ENCODE measurements at places on chromosomes 5 and 9. TPM values are rescaled to one million over a fixed set of nuclear protein-coding genes. Genes with fewer than 3 reads are reported as not detected.

DNAJC18 gene
- 13.7 TPM for total RNA-seq

DNA sequence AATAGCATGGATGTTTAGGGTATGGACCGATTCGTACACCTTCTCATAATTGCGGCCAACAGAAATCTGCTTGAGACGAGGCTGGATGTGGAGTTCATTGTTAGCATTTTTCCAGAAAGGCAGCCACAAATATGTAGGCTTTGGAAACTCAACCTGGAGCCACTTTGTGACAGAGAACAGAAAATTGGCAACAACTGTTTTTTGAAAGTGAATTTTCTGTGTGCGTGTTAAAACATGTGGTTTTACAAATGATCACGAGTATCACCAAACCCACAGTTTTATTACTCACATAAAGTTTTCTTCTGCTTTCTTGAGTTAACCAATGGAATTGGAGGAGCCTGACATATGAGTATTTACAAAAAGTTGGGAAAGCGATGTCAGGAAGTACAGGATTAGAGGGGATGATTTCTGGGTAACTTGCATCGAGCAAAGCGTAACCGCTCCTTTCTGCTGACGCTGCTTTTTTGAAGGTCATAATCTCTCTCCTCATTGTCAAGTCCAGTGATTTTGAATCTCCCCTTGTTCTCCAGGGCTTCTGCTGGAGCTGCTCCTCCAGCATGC is 138.5 kb upstream of the TAF11L2 start:
- H3K36me3 ChIP-seq: no peaks in the 10 kb centered on the region
- no peaks in the 10 kb centered on the region for H3K27me3 ChIP-seq
- peaks cover 6% of the 10 kb centered on the region for H3K4me1 ChIP-seq
- H3K4me3 ChIP-seq: no peak overlapping the region
- H3K27ac ChIP-seq: no peak overlapping the region
- no peak for DNase-seq

DNA sequence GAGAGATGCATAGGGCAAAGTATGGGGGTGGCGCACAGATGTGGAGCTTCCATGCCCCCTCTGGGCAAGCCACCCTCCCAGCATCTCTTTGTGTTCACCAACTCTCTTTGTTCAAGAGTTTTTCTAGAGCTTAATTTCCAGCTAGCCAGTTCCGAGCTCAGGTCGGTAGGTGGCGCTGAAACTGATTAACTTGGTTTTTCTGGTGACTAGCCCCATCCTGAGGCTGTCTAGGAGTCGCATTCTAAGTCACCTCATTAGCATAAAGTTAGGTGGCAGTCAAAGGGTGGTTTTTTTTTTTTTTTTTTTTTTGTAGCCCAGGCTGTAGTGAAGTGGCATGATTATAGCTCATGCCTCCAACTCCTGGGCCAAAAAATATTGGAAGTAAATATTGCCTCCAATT is 476.4 kb downstream of the KDM4C start:
- H3K4me3 ChIP-seq: no peak overlapping the region
- DNase-seq: peak; percentile 68
- H3K27ac ChIP-seq: no peak overlapping the region
- H3K4me1 ChIP-seq: peaks cover 6% of the 10 kb centered on the region

HRCT1 gene
- not detected for total RNA-seq

- no peak overlapping the region for H3K4me3 ChIP-seq
- no peak overlapping the region for H3K27ac ChIP-seq
- no peak for DNase-seq
- no peaks in the 10 kb centered on the region for H3K4me1 ChIP-seq
Observed at GRCh38 chr9:2303056-2303455, 287.9 kb downstream of the SMARCA2 start.

DNA sequence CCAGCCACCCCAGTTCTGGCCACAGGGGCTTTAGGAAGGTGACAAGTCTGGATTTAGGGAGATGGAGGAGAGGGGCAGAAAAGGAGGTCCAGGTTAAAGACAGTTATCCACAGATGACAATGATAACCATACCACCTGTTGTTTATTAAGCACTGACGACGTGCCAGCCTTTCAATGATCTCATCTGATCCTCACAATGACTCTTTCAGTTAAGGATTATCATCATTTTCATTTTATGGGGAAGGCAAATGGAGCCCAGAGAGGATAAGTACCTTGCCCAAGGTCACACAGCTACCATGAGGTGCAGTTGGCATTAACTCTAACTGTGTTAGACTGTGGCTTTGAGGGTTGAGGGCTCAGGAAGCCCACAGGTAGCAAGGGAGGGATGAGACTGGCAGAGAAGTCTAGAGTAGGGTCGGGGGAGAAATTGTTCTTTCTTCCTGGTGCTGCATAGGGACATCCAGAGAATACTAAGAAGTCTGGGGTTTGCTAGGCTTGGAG is 21.5 kb upstream of the JADE2 start:
- no peak overlapping the region for H3K27ac ChIP-seq
- DNase-seq: no peak
- no peaks in the 10 kb centered on the region for H3K4me1 ChIP-seq
- H3K36me3 ChIP-seq: no peaks in the 10 kb centered on the region
- H3K27me3 ChIP-seq: no peaks in the 10 kb centered on the region
- no peak overlapping the region for H3K4me3 ChIP-seq

GRCh38 chr9:121844098-121844497 is 192.7 kb downstream of the DAB2IP start:
- no peak overlapping the region for H3K4me3 ChIP-seq
- H3K4me1 ChIP-seq: no peaks in the 10 kb centered on the region
- no peaks in the 10 kb centered on the region for H3K36me3 ChIP-seq

- no peak overlapping the region for H3K27ac ChIP-seq
- no peaks in the 10 kb centered on the region for H3K27me3 ChIP-seq
- H3K36me3 ChIP-seq: no peaks in the 10 kb centered on the region
- DNase-seq: no peak
- no peak overlapping the region for H3K4me3 ChIP-seq
- no peaks in the 10 kb centered on the region for H3K4me1 ChIP-seq
Observed at GRCh38 chr5:142175461-142176142, 67.0 kb downstream of the NDFIP1 start.

GRCh38 chr5:139407517-139407916 is 3.6 kb upstream of the SPATA24 start:
- H3K27me3 ChIP-seq: no peaks in the 10 kb centered on the region
- no peaks in the 10 kb centered on the region for H3K36me3 ChIP-seq
- DNase-seq: no peak
- peaks cover 6% of the 10 kb centered on the region for H3K4me1 ChIP-seq

- no peak for DNase-seq
- no peaks in the 10 kb centered on the region for H3K36me3 ChIP-seq
- H3K4me3 ChIP-seq: no peak overlapping the region
- H3K4me1 ChIP-seq: no peaks in the 10 kb centered on the region
Observed at GRCh38 chr9:108803428-108804065, 52.2 kb downstream of the ACTL7B start.

DNA sequence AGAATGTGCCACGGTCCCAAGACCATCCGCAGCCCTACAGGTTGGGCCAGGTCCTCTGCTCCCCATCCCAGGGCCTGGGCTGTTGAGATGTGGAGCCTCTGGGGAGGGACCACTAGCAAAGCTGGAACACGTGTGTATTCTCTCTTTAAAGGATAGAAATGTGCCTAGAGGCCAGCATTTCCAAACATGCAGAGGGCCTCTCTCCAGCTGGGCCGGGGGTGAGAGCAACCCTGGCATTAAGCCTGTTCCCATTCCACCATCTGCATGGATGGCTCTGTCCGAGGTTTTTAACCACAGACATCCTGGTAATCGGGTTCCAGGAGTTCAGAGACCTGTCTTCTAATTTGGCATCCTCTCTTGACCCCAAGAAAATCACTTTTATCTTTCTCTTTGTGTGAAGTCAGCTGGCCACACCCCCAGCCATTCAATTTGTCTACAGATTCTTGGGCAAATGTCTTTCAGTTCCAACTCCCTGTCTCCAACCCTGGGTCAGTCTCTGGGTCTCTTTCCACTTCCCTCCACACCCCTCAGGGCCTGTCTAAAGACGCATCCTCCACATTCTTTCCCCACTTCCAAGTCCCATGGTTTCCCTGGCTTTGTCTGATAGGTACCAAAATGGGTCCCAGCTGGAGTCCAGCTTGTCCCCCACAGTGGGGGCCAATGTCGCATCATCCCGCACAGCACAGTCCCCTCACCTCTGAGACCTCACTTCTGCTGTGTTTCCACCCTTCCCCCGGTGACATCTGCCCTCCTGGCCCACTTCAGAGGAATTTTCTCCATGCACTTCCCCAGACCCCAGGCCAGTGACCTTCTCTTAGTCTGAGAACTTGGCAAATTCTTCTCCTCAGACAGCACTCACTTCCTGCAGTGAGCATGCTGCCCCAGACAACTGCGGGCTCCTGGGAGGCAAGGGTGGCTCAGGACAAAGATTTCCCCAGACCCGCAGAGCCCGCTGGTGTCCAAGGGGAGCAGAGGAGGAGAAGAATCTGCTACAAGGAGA is 56.8 kb downstream of the PTPDC1 start:
- H3K4me3 ChIP-seq: no peak overlapping the region
- no peaks in the 10 kb centered on the region for H3K27me3 ChIP-seq
- H3K27ac ChIP-seq: no peak overlapping the region
- H3K36me3 ChIP-seq: no peaks in the 10 kb centered on the region
- no peak for DNase-seq

RFK gene
- 18.7 TPM for total RNA-seq

GRCh38 chr9:37390759-37391158 is 31.7 kb upstream of the GRHPR start:
- no peaks in the 10 kb centered on the region for H3K36me3 ChIP-seq
- no peak overlapping the region for H3K4me3 ChIP-seq
- no peak overlapping the region for H3K27ac ChIP-seq
- peak; percentile 68 for DNase-seq

GRCh38 chr9:129875181-129875611 is 39.9 kb downstream of the USP20 start:
- H3K4me3 ChIP-seq: no peak overlapping the region
- no peak for DNase-seq
- no peak overlapping the region for H3K27ac ChIP-seq
- H3K4me1 ChIP-seq: no peaks in the 10 kb centered on the region
- H3K27me3 ChIP-seq: no peaks in the 10 kb centered on the region
- H3K36me3 ChIP-seq: no peaks in the 10 kb centered on the region

GRCh38 chr5:14741131-14741530 is 76.6 kb downstream of the OTULIN start:
- no peak overlapping the region for H3K4me3 ChIP-seq
- H3K27ac ChIP-seq: no peak overlapping the region
- H3K4me1 ChIP-seq: peaks cover 34% of the 10 kb centered on the region
- H3K27me3 ChIP-seq: no peaks in the 10 kb centered on the region

- no peak overlapping the region for H3K27ac ChIP-seq
- H3K36me3 ChIP-seq: no peaks in the 10 kb centered on the region
- DNase-seq: peak; percentile 84
Observed at GRCh38 chr5:73298772-73299630, 126.0 kb downstream of the TMEM174 start.

GRCh38 chr5:51632793-51633192 is 249.5 kb downstream of the ISL1 start:
- peaks cover 11% of the 10 kb centered on the region for H3K4me1 ChIP-seq
- DNase-seq: no peak
- no peaks in the 10 kb centered on the region for H3K27me3 ChIP-seq
- H3K27ac ChIP-seq: no peak overlapping the region

DNA sequence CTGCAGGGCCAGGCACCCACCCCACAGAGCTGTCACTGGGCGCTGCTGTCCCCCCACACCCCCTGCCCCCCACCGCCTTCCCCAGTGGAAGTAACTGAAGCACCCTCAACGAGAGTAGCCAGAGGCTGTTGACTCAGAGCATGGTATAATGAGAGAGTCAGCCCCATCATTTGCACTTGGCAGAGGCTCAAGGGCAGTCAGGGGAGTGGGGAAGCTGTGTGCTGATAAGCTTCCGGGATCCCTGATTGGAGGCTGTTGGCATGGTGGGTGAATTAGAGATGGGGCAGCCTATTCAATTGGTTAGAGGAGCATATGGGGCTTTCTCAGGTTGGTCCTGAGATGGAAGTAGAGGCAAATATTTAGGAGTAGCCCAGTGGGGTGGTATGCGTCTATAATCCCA is 77.1 kb upstream of the GOLM1 start:
- no peak overlapping the region for H3K4me3 ChIP-seq
- no peak overlapping the region for H3K27ac ChIP-seq
- no peaks in the 10 kb centered on the region for H3K27me3 ChIP-seq
- no peak for DNase-seq
- no peaks in the 10 kb centered on the region for H3K36me3 ChIP-seq
- no peaks in the 10 kb centered on the region for H3K4me1 ChIP-seq
